Left ventricle myocardium inferior (tissue), 1 donor: ENCODE measurements at places on chromosomes 13 and 19. TPM values are rescaled to one million over a fixed set of nuclear protein-coding genes. Genes with fewer than 3 reads are reported as not detected.

DNA sequence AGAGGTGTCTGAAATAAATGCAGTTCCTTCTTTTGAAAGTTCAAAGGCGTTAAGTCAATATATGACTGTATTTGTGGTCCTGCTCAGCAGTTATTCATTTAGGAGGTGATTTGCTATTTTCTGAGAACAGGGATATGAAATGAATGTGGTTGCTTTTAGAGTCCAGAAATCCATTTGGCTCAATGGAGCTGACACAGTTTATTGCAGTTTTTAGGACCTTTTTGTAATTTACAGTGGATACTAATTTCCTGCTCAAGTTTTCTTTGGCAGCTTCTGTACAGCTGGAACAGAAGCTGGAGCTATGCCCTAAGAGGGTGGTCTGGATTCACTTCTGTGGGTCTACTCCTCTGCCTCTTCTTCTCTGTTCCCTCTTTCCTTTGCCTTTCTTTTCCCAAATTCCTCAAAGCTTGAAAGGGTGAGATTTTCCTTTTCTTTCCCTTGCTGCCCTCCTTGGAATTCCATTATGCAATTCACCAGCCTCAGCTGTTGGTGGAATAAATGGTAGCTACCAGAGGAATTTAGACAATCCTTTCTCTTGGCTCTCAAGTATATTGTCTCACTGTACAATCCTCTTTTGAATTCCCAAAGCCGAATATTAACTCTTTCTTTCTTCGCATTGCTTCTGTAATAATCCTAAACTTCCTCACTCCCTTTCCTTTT, 39.9 kb downstream of the ITGBL1 start:
- DNase-seq, result no peak

GRCh38 chr13:49540552-49540951, 44.8 kb downstream of the PHF11 start:
- DNase-seq, result no peak

- no peak for DNase-seq
These were observed 172.5 kb upstream of the MIR17HG start for GRCh38 chr13:91174886-91175501.

GRCh38 chr19:2610637-2611482, 91.6 kb downstream of the GNG7 start:
- peak; percentile 94 for DNase-seq

HRC gene
- total RNA-seq, result 1,040 TPM
